ENCODE measurements at places on chromosomes 5 and 9. TPM values are rescaled to one million over a fixed set of nuclear protein-coding genes. Genes with fewer than 3 reads are reported as not detected.

SGCD gene
- total RNA-seq: not detected

DNA sequence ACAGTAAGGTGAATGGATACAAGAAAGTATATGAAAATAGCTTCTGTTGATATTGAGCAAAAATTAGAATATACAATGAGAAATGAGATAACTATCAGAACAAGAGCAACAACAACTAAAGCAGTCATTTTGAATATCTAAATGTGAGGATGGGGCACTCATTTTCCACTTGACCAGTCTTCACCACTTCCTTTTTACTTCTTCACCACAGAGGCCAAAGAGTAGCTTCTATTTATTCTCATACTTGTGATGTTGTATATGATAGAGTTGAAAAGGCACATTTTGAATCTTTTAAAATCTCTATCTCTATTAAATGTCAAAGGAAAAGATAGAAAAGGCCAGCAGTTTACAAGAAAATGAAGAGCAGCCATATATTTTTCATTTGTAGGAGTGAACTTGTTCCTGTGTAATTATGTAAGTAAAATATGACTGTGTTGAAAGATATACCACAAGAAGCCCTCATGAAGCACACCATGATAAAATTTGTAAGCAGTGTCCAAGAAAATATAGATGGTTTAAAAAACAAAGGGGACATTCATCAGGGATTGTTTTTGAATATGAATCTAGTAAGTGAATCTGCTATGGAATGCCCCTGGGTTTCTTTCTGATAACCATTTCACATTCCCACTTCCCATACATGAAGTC is 39.2 kb downstream of the ADAMTS19 start:
- no peaks in the 10 kb centered on the region for H3K27me3 ChIP-seq
- no peaks in the 10 kb centered on the region for H3K36me3 ChIP-seq
- no peak for DNase-seq

- H3K4me3 ChIP-seq: no peak overlapping the region
- 0 out of 2 replicates have a peak, but pooled peaks cover 14% of the 10 kb centered on the region for H3K27me3 ChIP-seq
- H3K36me3 ChIP-seq: no peaks in the 10 kb centered on the region
- no peak overlapping the region for H3K27ac ChIP-seq
- no peak for DNase-seq
Observed at GRCh38 chr5:111747337-111747736, 9.7 kb downstream of the NREP start.

DNA sequence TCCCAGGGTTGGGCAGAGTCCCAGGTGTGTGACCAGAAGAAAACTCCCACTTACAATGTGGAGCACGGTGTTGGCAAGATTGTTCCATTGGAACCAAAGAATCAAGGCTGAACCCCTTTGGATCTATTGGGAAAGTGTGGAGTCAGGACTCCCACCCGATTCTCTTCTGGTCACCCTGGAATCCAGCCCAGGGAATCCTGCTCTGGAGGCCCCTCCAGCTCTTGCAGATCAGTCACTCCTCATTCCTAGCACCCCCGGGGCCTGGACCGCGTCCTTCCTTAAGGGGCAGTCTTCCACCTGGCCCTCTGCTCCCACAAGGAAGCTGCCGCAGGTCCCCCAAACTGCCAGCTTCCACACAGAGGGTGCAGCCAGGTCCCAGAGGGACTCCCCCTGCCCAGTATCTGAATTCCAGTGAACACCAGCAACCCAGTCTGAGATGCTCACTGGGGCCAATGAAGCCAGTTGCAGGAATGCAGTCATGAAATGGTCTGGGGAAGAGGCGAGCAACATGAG is 170.1 kb downstream of the GADD45G start:
- H3K4me3 ChIP-seq: no peak overlapping the region
- no peaks in the 10 kb centered on the region for H3K36me3 ChIP-seq
- peaks cover 41% of the 10 kb centered on the region for H3K27me3 ChIP-seq
- H3K4me1 ChIP-seq: no peaks in the 10 kb centered on the region
- no peak overlapping the region for H3K27ac ChIP-seq
